ENCODE measurements at places on chromosomes 5 and 9. TPM values are rescaled to one million over a fixed set of nuclear protein-coding genes. Genes with fewer than 3 reads are reported as not detected.

The TPPP gene
- polyA plus RNA-seq: 1.2 TPM

The GARIN3 gene
- polyA plus RNA-seq: not detected

The LYSMD3 gene
- polyA plus RNA-seq: 5.4 TPM

The SPOCK1 gene
- 5.4 TPM for polyA plus RNA-seq

The WDR38 gene
- not detected for polyA plus RNA-seq

The PRLR gene
- polyA plus RNA-seq: 0.61 TPM

The CORO2A gene
- polyA plus RNA-seq: 1.2 TPM

The DNAJC18 gene
- polyA plus RNA-seq: 5.6 TPM

The LECT2 gene
- polyA plus RNA-seq: not detected

The C6 gene
- 28.5 TPM for polyA plus RNA-seq

The CCNO gene
- 0.70 TPM for polyA plus RNA-seq

The DNM1 gene
- 4.5 TPM for polyA plus RNA-seq

The GRM6 gene
- not detected for polyA plus RNA-seq

The PSMD5 gene
- 14.8 TPM for polyA plus RNA-seq

The BAAT gene
- 0.03 TPM for polyA plus RNA-seq

The TRIP13 gene
- 0.58 TPM for polyA plus RNA-seq

Data from adipose tissue (tissue), 3 donors.